ENCODE measurements at places on chromosomes 5 and 9. TPM values are rescaled to one million over a fixed set of nuclear protein-coding genes. Genes with fewer than 3 reads are reported as not detected.

PFN3 gene
- not detected for total RNA-seq

GARIN3 gene
- total RNA-seq: not detected

ANKRD20A1 gene
- 7.1 TPM for total RNA-seq

SERINC5 gene
- total RNA-seq: 42.6 TPM

CNTNAP3 gene
- 34.9 TPM for total RNA-seq

EPB41L4A gene
- total RNA-seq: 39.2 TPM

SLC6A7 gene
- total RNA-seq: 0.11 TPM

SPATA31D4 gene
- total RNA-seq: not detected

MARCHF3 gene
- 23.3 TPM for total RNA-seq

SEMA4D gene
- total RNA-seq: 35.8 TPM

TLX3 gene
- not detected for total RNA-seq

MRPL41 gene
- 18.1 TPM for total RNA-seq

PCDHGA6 gene
- total RNA-seq: 13.2 TPM

TLR4 gene
- total RNA-seq: 12.6 TPM

PRRX2 gene
- 7.9 TPM for total RNA-seq

All from camera-type eye (tissue), 1 donor.